T-helper 22 cell (primary cell): ENCODE measurements at places on chromosomes 2 and 18.

- no peak for DNase-seq
These were observed 425.2 kb upstream of the MEX3C start for GRCh38 chr18:51622702-51623101.

DNA sequence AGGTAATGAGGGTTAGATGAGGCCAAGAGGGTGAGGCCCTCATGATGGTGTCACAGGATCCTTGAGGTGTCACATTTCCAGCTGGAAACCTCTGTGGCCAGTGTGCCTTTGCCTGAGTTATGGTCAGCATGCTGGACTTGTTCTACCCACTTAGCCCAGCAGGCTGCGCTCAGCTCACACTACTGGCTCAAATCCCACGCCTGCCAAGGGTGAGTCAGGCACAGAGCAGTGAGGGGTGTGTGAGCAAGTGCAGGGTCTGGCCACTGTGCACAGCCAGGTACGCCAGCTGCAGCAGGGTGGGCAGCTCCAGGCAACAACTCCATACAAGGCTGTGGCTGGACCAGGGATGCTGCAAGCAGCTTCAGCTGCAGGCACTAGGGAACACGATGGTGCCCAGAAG lies 616.6 kb upstream of the FSHR start:
- DNase-seq: no peak

DNA sequence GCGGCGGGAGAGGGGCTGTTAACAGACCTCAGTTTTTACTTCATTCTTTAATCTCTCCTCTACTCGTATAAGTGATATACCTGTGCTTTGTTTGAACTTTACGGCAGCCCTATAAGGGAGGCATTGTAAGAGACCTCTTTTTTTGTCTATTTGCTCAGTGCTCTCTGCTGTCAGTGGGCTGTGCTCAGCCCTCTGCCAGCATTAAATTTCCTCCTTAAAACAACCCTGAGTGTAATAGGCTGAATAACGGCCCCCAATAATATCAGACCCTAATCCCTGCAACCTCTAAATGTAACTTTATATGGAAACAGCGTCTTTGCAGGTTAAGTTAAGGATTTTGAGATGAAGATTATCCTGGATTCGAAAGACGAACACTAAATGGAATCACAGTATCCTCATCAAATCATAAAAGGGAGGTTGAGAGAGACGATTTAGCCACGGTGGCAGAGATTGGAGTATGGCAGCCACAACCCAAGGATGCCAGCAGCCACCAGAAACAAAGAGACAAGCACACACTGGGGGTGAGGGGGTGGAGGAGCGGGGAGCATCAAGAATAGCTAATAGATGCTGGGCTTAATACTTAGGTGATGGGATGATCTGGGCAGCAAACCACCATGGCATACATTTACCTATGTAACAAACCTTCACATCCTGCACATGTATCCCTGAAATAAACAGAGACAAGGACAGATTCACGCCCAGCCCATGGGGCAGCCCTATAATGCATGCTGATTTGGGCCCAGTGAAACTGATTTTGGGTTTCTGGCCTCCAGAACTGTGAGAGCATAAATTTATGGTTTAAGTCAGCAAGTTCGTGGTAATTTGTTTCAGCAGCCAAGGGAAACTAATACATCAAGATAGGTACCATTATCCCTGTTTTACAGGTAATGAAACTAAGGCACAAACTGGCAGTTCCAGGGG lies 894 bp upstream of the FARSB start:
- no peak for DNase-seq

DNA sequence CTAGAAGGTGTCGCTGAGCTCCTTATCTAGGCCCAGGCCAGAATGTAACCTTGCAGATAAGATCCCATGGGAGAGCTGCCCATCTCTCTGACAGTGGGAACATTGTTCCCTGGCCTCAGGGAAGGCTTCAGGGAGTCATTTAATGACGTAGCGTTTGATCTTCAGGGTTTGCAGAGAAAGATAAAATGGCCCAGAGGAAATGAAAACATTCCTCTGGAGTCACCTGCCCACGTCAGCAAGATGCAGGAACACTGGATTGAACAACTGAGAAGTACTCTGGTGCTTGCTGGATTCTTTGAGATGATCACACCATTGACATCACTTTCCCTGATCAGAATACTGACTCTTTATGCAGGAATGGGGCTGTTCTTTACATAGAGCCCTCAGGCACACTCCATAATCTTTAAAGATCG lies 51.6 kb downstream of the MAPK4 start:
- no peak for DNase-seq

- DNase-seq: no peak
These were observed 201.0 kb upstream of the SALL3 start for GRCh38 chr18:78778651-78779050.

GRCh38 chr2:132538331-132538855 lies 121.8 kb downstream of the GPR39 start:
- no peak for DNase-seq

- DNase-seq: no peak
These were observed 119.1 kb upstream of the SCN1A start for GRCh38 chr2:166246901-166247300.

GRCh38 chr2:27082773-27083409 lies 3.7 kb upstream of the KHK start:
- no peak for DNase-seq

GRCh38 chr2:217804791-217805667 lies 197.8 kb downstream of the TNS1 start:
- no peak for DNase-seq

GRCh38 chr2:165044505-165045303 lies 89.4 kb upstream of the SLC38A11 start:
- DNase-seq: no peak

DNA sequence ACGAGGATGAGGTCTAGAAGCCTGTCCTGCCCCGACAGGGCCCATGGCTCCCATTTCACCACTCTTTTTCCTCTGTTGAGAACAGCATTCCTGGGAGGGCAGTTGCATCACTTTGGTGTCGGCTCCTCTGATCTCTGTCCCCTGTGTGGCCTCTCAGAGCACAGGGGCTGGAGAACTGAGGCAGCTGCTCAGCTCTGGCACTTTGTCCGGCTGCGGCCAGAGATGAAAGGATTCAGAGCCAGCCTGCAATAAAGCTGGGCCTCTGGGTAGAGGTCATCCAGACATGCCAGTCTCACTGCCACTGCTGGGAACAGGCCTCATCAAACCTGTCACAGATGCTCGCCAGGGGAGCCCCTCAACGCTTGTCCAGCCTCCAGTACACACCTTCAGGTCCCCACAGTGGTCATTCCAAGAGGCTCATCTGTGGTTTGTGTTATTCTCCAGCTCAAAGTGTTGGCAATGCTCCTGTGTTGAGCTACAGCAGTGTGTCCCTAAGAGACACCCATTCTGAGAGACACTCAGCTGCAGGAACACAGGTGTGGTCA lies 13.1 kb upstream of the ROCK2 start:
- no peak for DNase-seq

- no peak for DNase-seq
These were observed 131.9 kb downstream of the MAP4K4 start for GRCh38 chr2:101829429-101829828.

- DNase-seq: no peak
These were observed 49.9 kb downstream of the ZAP70 start for GRCh38 chr2:97763176-97763845.

DNA sequence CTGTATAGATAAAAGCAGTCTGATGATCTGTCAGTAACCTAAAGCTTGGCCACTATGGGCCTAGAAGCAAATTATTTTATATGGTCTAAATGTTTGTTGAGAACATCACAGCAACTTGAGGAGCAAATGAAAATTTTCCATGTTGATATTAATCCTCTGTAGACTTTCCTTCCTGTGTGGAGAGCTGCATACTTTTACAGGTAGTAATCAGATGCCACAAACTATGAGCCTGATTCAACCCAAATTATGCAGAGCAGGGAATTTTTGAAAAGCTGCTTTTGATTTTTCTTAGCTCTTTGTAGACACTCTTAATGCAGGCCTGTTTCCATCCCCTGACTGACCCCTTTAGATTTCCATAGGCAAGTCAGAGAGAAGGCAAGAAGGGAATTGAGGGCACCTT lies 17.3 kb downstream of the PAX3 start:
- no peak for DNase-seq

- no peak for DNase-seq
These were observed 293.2 kb upstream of the FIGN start for GRCh38 chr2:164028814-164029534.

GRCh38 chr18:49913221-49913620 lies 99.9 kb upstream of the ACAA2 start:
- no peak for DNase-seq

GRCh38 chr2:98026927-98027522 lies 31.3 kb upstream of the TMEM131 start:
- no peak for DNase-seq

GRCh38 chr2:10309286-10309685 lies 6.6 kb downstream of the HPCAL1 start:
- DNase-seq: no peak

- DNase-seq: no peak
These were observed 560.0 kb downstream of the CCDC85A start for GRCh38 chr2:56743807-56744206.

GRCh38 chr2:200356321-200356720 lies 49.8 kb downstream of the SPATS2L start:
- DNase-seq: no peak

DNA sequence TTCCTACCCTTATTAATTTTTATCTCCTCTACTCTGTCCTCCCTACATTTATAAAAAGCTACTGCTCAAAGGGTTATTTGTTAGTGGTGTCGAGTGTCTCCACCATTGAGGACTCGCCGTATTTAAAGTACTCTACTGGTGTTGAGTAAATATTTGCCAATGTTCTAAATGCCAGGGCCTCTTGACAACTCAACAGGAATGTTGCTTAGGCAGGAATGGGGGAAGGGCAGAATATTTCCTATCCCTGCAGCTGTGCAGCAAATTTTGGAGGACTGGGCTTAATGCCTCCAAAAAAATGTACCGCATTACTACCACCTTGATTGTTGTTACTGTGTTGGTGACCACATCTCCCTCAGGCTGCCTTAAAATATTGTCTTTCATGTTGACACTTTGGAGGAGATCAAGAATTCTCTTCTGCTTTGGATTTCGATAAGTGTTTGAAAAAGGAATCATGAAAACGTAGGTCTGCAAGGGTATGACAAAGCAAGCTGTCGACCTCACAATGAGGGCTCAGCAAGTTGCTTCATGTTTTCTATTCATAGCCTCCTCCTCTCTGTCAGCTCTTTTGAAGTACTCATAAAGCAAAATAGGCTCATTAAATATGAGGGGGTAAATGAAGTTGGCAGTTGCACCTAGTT lies 84.3 kb downstream of the EFEMP1 start:
- DNase-seq: no peak

DNA sequence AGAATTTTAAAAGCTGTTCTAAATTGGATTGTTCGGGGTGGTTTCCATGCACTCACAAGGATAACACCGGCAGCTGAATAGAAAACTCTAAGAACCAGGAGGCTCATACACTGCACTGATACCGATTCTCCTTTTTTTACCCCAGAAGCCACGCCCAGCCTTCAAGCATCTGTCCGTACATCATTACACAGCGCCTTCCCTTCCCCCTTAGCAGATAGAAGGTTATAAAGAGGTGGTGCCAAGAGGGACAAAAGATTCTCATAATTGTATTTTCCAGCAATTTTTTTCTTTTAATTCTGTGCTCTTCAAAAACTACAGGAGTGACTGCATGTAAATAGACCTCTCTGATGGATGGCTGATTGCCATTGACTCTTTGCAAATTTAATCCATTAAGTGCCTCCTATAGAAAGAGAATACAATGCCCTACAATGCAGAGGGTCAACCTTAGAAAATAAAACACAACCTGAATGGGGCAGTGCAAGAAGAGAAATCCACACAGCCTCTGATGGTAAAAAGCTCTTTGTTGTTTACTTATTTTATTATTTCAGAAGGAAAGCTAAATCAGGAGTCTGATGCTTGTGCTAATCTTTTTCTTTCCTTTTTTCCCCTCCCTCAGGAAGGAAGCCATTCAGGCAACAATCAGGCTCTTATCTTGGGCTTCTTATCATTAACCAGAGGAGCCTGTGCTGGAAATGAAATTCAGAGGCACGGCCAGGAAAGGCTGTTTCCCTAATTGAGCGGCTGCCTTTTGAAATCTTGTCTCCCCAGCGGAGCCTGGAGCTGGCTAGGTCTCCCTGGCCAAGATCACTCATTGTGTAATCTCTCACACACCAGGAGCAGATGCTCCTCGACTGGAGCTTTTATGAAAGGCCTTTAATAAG lies 198.9 kb upstream of the NABP1 start:
- no peak for DNase-seq

- DNase-seq: no peak
These were observed 256.1 kb downstream of the XIRP2 start for GRCh38 chr2:167144179-167144898.

DNA sequence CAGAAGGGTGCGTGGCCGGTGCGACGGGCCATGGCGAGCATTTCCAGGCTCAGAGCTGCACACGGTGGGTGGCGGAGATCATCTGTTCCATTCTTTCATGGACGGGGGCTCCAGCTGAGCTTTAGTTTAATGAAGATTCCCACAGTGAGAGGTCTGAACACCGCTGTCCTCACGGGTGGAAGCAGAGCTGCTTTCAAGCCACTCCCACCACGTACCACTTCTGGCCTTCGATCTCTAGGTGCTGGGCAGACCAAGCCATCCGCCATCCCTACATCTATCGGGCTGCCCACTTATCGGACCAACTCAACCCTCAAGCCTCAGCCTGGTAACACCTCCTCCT lies 18.5 kb downstream of the GPR35 start:
- no peak for DNase-seq

DNA sequence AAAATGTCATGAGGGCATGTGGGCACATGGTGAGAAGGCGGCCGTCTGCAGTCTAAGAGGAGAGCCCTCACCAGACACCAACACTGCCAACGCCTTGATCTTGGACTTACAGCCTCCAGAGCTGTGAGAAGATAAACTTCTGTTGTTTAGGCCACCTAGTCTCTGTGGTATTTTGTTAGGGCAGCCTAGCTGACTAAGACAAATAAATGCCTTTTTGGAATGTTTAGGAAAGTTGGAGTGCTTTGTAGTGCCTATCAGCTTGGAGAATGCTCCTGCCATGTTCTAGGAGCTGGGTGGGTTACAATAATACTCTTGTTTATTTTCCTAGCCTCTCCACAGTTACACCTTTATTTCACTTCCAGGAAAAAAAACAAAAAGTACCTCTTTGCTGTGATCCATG lies 92.0 kb downstream of the SPP2 start:
- DNase-seq: no peak
